ENCODE measurements at places on chromosomes 1 and 21.

GRCh38 chr1:220952961-220953643, 73.9 kb downstream of the HLX start:
- no peak for DNase-seq

DNA sequence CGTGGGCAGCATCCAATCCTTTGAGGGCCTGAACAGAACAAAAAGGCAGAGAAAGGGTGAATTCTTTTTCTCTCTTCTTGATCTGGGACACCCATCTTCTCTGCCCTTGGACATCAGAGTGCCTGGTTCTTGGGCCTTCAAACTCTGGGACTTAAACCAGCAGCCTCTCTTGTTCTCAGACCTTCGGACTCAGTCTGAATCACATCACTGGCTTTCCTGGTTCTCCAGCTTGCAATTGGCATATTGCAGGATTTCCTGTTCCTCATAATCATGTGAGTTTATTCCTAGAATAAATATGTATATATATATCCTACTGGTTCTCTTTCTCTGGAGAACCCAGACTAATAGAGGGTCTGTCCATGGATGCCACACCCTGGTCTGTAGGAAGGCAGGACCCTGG, 16.3 kb upstream of the TENT5C start:
- no peak for DNase-seq

DNA sequence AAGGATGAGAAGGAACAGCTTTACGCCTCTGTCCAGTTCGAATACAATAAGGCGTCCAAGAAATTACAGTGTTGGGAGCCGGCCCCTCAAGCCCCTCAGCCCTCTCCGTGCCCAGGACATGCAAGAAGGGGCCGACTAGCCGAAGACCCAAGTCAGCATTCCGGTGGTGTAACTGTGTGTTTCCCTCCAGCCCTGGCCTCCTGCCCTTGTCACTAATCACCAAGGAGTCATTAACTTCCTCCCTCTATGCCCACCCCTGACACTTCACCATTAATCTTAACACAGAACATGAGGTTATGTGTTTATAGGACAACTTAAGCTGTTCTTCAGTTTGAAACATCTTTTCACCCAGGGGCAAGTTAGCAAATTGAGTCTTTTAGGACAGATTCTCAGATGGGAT, 16.4 kb upstream of the C4BPB start:
- no peak for DNase-seq

GRCh38 chr1:25989440-25990234, 8.2 kb downstream of the PAFAH2 start:
- DNase-seq: no peak

- no peak for DNase-seq
Measured at GRCh38 chr1:224133741-224134299, 19.9 kb downstream of the FBXO28 start.

- DNase-seq: no peak
Measured at GRCh38 chr1:7278827-7279765, 492.0 kb upstream of the VAMP3 start.

DNA sequence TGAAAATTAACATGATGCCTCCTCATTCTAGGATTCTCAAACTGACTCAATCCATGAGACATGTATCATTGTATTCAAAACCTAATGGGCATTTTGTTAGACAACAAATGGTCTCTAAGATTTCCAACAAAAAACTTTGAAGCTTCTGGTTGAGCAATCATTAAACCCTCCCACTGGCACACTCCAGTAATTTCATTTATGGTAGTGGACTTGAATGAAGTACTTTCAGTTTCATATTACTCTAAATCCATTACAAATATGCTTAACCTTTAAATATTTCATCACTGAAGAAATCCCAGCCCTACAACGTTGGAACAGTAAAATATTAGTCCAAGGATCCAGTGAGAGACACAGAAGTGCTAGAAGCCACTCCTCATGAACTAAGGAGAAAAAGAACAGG, 43.5 kb downstream of the GBP6 start:
- DNase-seq: no peak
